ENCODE measurements at places on chromosomes 6 and 20.
A peak's percentile ranks its signal among the peaks of the same experiment; 100 is the strongest.

DNA sequence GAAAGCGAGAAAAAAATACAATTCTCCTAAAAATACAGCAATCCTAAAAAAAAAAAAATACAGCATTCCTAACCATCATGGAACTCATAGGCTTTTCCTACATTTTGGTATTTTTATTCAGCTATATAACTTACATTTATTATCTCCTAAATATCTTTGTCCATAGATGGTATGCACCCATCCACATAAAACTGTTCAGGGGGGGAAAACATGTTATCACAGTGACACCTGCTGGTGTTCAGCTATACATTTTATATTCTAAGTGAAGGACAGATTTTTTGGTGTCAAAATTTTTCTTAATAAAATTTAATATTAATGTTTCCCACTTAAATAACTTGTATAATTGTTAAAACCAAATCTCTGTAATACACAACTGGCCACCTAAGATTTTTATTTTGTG is 58.0 kb downstream of the BLOC1S5 start:
- no peak for DNase-seq

DNA sequence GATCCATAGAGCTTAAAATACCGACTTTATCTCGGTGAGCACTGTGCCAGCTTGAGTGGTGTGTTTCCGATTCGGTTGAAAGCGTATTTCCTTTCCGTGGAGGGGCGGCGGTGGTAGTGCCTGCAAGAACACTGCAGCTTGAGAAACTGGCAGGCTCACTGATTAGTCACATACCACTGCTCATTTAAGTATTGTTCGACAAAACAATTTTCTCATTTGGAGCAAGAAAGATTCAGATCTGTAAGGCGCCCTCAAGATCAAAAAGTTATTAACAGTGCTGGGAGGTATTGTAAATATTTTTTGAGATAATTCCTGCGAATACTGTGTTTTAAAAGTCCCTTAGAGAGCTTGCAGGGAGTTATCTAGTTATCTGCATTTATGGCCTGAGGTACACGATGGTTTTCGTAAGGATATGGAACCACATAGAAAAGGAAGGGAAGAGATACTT is 1.3 kb downstream of the MAPK14 start:
- DNase-seq: peak; percentile 46

- DNase-seq: no peak
Measured at GRCh38 chr6:6052216-6052615, 45.5 kb upstream of the NRN1 start.

- no peak for DNase-seq
Measured at GRCh38 chr6:73901311-73901710, 205.3 kb downstream of the CD109 start.

DNA sequence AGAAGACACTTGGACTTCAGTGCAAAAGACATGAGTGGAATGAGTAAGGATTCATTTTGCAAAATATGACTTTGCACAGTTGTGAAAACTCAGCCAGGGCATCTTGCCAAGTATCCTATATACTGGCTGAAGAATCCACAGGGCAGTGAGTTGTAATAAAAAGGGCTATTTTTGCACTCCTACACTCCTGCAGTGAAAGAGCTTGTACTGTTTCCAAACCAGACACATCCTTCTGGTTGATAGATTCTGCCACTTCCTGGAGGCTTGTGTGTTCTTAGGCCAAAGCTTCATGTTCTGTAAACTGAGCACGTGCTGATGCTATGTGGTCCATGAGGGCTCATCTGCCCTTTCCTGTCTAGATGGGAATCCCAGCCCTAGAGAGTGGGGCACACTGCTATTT is 34.9 kb downstream of the GMPR start:
- DNase-seq: no peak

- DNase-seq: no peak
Measured at GRCh38 chr6:90315354-90315950, 18.8 kb upstream of the BACH2 start.

DNA sequence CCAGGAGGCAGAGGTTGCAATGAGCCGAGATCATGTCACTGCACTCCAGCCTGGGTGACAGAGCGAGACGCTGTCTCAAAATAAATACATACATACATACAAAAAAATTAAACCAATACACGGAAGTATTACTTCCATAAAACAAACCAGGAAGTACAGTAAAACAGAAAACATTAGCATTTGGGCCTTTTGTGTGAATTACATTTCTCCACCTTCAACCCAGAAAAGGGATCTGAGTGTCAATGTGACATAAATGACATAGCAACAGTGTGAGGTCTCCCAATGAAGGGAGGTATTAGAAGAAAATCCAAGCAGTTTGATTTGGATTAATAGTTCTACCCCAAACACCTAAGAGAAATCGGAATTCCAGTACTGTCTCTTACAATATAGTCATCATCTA is 10.1 kb downstream of the CSNK2A1 start:
- DNase-seq: no peak

- DNase-seq: no peak
Measured at GRCh38 chr6:35512740-35513139, at the start of gene TULP1. Gene TULP1, minus strand, starts transcription at chr6:35512896. Its CDS starts 38 bp downstream, at chr6:35512858.

DNA sequence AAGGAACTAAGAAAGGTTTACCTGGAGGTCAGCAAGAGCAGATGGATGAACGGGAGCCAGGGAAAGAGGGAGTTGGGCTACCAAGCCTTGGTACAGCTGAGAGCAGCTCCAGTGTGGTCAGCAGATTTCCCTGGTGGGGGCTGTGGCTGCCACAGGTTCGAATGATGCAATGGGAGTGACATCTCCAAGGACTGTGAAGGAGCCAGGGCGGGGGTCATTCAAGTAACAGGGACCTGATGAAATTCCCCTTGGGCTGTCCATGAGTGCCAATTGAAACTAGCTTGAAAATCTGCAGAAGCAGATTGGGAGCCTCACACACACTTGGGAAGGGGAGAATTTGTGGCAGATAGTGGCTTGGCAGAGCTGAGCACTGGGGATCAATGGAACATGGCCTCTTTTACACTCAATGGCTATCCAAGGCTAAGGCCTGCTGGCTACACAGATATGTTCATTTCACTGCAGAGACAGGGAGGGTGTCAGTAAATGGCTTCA is 247.0 kb upstream of the ECI2 start:
- DNase-seq: no peak

DNA sequence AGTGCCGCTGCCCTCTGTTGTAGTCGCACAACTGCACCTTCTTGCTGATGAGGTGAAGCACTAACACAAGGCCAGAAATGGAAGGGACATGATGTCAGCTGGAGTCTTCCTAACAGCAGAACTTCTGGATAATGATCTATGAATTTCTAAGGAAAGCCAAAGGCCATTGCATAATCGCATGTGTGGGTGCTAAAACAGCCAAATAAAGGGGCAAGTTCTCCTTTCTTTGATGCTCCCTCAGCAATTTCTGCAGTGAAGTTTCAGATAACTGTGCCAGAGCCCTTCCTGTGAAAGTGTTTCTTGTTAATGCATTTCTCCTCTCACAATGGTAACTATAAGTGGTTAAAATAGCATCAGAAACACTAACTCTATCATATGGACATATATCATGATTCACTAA is 8.0 kb upstream of the F13A1 start:
- no peak for DNase-seq

- peak; percentile 94 for DNase-seq
Measured at GRCh38 chr6:158040051-158040803, 58.6 kb downstream of the SYNJ2 start.

- DNase-seq: no peak
Measured at GRCh38 chr6:1013656-1014430, 298.1 kb upstream of the FOXQ1 start.

GRCh38 chr6:43075670-43076463 is at the start of gene PTK7:
Gene PTK7, plus strand, starts transcription at chr6:43076314. Its CDS starts 175 bp downstream, at chr6:43076489.
- DNase-seq: no peak

DNA sequence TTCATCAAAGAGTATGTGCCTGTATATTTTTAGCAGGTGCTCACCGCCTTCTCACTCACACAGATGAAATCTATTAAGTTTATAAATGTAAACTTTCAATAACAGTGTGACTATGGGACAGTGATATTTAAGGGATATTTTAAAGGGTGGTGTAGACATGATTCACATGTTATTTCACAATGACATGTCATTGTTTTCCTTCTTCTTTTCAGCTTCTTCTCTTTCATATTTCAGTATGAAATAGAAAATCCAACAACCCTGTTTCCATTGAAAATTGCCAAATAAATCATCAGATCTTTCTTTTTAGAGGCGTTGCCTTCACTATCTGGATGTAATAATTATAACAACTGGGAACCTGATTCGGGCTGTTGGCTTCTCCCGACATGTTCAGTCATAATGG is 54.8 kb downstream of the PFDN4 start:
- no peak for DNase-seq

GRCh38 chr6:96704713-96705112 is 132.6 kb downstream of the GPR63 start:
- no peak for DNase-seq

GRCh38 chr6:33205191-33206026 is 954 bp downstream of the HSD17B8 start:
- no peak for DNase-seq

DNA sequence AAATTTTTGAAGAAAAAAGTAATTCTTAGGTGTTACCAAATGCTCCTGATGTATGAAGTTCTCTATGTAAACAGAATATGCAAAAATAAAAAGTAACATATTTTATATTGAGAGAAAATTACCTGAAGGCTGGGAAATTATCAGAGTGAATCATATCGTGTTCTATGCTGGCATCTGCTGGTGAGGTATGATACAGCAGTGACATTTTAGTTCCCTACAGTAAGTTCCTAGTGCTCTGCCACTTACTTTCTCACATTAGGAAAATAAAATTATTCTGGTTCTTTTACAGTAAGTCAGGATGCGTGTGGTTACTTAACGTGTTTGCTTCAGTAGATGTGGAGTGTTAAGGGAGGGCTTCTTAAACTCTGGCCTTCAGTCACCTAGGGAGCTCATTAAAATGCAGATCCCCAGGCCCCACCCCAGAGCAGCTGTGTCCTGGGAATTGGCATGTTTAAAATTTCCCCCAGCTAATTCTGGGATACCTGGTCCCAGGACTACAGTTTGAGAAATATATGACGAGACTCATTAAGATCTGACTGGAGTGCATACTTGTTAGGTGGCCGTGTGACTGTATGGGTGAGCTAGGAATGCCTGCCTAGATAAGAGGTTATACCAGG is 3.2 kb downstream of the ACTR5 start:
- DNase-seq: no peak

GRCh38 chr6:114714836-114715507 is 372.1 kb upstream of the HS3ST5 start:
- DNase-seq: no peak

DNA sequence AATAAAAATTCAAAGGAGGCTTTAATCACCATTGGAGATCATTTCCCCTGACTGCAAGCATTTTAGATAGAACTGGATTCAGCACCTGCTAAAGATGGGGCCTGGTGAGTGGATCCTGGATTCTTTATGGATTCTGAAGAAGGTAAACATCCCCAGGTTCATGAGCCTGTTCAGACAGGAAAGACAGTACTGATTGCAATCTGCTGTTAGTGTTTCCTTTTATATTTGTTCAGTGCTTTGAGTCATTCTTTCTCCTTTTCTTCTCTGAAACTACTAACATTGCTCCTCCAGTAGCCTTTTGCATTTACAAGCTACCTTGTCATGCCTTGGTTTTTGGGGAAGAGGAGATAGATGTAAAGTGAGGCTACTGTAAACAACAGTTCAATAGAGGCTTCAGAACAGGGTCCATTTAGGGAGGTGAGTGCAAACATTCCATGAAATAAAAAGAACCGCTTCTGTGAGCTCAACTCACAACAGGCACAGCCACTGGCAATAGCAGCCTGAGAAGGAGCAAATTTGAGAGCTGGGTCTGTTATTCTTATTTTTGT is 66.4 kb upstream of the PRL start:
- no peak for DNase-seq

GRCh38 chr20:854601-855000 is 21.1 kb downstream of the FAM110A start:
- no peak for DNase-seq

GRCh38 chr6:33199687-33200218 is 712 bp downstream of the RXRB start:
- DNase-seq: no peak

DNA sequence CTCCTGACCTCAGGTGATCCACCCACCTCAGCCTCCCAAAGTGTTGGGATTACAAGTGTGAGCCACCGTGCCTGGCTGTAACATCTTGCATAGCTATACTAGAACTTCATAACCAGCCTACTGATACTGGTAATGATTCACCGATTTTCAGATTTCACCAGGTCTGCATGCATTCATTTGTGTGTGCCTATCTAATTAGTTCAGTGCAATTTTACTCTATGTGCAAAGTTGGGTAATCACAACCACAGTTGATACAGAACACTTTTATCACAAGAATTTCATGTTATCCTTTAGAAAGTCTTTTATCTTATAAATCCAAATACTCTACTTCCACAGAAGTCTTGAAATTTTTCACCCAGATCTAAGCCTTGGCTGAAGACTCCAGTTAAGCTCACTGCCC is 22.2 kb downstream of the FASTKD5 start:
- DNase-seq: no peak

- DNase-seq: no peak
Measured at GRCh38 chr20:10611357-10611756, 62.4 kb downstream of the JAG1 start.

DNA sequence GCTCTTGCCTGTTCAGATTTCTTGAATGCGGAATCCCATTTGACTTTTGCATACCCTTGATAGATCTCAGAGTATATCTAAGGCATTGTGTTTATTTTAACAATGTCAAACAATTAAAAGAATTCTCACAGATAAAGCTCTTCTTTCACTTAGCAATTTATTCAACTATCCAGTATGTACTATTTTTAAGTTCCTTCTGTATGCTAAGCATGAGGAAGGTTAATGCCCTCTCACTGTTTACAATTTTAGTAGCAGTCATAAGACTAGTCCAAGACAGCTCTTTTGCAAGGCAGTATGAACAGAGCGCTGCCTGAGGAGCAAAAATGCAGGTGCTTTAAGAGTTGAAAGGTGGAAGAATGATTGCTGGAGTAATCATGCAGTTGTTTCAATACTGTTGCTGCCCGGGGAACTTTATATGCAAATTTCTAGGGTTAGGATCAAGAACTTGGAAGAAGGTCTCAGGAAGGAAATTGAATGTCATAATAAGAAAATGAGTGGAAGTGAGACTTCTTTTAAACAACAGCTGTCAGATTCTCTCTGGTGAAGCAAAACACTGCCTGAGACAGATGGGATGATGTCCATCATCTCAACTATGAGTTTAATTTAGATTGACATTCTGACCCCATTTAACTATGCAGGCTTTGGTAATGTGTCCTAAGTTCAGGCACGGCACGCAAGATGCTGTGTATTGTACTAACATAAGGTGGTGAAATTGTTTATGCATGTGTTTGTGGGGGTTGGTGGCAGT is 1303.5 kb upstream of the CITED2 start:
- no peak for DNase-seq
